Osteocyte (in vitro differentiated cells): ENCODE measurements at places on chromosomes 11 and 22. TPM values are rescaled to one million over a fixed set of nuclear protein-coding genes. Genes with fewer than 3 reads are reported as not detected.
A peak's percentile ranks its signal among the peaks of the same experiment; 100 is the strongest.

- DNase-seq = no peak
Observed at GRCh38 chr11:120703358-120704152, 192.0 kb downstream of the GRIK4 start.

The C1QTNF6 gene
- 36.4 and 36.5 TPM in 2 replicates for total RNA-seq

- no peak for DNase-seq
Observed at GRCh38 chr11:118434553-118435289, 1.6 kb upstream of the KMT2A start.

GRCh38 chr11:119885861-119886567 lies 157.0 kb upstream of the NECTIN1 start:
- no peak for DNase-seq

The SYT12 gene
- 1.4 and 1.7 TPM in 2 replicates for total RNA-seq

DNA sequence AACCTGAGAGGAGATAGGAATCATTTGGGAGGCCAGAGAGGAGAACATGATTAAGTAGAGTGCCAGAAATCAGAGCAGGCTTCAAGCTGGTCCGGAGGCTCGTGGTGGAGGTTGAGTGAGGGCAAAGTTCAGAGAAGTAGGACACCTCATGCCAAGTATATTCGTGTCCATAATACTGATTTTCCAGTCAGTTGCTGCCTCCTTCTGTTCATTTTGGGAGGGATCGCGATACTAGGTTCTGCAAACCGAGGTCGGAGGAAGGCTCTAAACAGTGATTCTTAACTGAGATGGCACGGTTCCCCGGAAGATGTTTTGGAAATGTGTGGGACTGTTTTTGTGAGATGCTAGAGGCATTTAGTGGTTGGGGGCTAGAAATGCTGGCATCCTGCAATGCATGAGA lies 13.6 kb upstream of the CD3E start:
- no peak for DNase-seq

- no peak for DNase-seq
Observed at GRCh38 chr11:67442504-67443404, 522 bp downstream of the CORO1B start.

DNA sequence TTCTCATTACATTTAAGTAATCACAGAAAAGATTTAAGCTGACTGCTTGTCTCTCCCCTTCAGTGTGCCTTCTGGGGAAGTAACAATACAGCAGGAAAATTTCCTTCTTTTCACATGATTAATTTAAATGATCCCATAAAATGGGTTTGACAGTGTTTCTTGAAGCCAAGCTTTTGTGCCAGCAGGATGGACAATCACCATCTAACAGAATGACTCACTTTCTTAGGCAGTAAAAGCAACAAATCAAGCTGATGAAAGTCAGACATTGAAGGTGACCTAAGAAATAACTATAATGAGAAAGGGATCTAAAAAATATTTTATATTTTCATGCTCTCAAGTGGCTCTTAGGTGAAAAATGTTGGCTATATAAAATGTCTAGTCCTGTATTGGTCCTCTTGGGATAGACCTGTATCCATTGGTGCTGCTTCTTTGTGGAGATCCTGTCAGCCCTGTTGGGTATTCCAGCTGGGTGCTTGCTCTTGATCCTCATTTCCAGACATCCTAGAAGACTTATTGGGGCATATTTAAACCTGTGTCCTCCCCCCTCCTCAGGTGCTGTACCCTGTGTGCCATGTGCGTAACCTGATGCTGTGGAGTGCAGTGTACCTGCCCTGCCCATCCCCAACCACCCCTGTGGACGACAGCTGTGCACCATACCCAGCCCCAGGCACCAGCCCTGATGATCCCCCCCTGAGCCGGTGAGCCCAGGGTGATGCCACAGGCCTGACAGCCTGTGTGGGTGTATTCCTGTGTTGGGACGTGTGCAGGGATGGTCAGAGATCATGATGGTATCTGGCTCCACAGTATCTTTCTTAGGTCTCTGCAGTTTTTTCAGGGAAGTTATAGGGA lies 62.7 kb upstream of the HORMAD2 start:
- peak; percentile 76 for DNase-seq

The HEPHL1 gene
- total RNA-seq = not detected in 2 replicates

The USH1C gene
- not detected in 2 replicates for total RNA-seq

- DNase-seq = peak; percentile 91
Observed at GRCh38 chr11:66951927-66952337, 6.3 kb downstream of the PC start.

GRCh38 chr11:20599221-20600019 lies at the start of gene SLC6A5:
Gene SLC6A5, plus strand, starts transcription at chr11:20599608. Its CDS starts 65 bp downstream, at chr11:20599673.
- no peak for DNase-seq

The UBQLNL gene
- total RNA-seq = 0.32 and 0.39 TPM in 2 replicates

- DNase-seq = no peak
Observed at GRCh38 chr11:100903284-100903683, 216.2 kb downstream of the ARHGAP42 start.

DNA sequence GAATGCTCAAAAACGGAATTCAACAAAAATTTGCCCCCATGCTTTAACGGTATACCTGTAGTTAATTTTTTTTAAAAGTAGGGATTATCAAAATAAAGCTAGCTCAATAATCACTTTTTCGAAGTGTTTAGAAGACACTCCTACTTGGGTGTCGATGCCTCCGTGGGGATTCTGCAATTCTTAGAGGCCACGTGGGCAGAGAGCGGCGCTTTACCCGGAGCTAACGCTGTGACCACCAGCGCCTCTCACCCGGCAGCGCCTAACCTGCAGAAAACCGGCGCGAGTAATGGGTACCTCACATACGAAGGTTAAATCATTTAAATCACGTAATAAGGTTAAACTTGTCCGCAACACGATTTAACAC lies 583 bp downstream of the TAF1D start:
- no peak for DNase-seq

- no peak for DNase-seq
Observed at GRCh38 chr11:80282643-80283042, 841.8 kb upstream of the TENM4 start.

DNA sequence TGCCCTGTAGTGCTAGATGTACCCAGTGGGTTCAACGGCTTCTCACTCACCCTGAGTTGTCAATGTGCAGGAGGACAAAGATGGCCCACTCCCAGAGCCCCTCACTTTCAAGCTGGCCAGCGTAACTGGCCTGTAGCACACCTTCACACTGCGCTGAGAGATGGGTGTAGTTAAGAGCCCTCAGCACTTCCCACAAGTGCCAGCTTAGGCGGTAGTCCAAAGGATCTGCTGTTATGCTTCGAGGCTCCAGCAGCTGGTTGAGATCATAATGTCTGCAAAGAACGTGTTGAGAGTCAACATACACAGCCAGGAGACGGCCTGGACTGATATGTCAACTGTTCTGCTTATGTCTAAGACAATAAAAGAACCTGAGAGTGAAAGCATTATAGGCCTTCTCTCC lies 14.7 kb upstream of the CHRNA10 start:
- DNase-seq = no peak

GRCh38 chr11:117662671-117663269 lies 134.2 kb downstream of the DSCAML1 start:
- DNase-seq = no peak

- no peak for DNase-seq
Observed at GRCh38 chr22:44390613-44390970, 77.8 kb upstream of the SHISAL1 start.

The NPAS4 gene
- total RNA-seq = 0.11 and 0.18 TPM in 2 replicates

The B3GAT3 gene
- 35.8 and 41.4 TPM in 2 replicates for total RNA-seq

- no peak for DNase-seq
Observed at GRCh38 chr11:18225913-18226312, 10.7 kb downstream of the SAA4 start.

The SH3BP1 gene
- total RNA-seq = 6.9 and 8.3 TPM in 2 replicates

The NEFH gene
- 0.62 and 1.4 TPM in 2 replicates for total RNA-seq

- DNase-seq = no peak
Observed at GRCh38 chr11:35012467-35013191, 96.2 kb downstream of the PDHX start.

GRCh38 chr11:36455658-36456111 lies 54.4 kb downstream of the TRAF6 start:
- peak; percentile 96 for DNase-seq

- no peak for DNase-seq
Observed at GRCh38 chr11:76835928-76836612, 24.6 kb upstream of the ACER3 start.
